HCT116 (cell line): ENCODE measurements at places on chromosomes 3 and 15. TPM values are rescaled to one million over a fixed set of nuclear protein-coding genes. Genes with fewer than 3 reads are reported as not detected.

Gene SPATA12
- 0.22 TPM for total RNA-seq

Gene OR4F15
- not detected for total RNA-seq

Gene SCG5
- total RNA-seq = 1.7 TPM

DNA sequence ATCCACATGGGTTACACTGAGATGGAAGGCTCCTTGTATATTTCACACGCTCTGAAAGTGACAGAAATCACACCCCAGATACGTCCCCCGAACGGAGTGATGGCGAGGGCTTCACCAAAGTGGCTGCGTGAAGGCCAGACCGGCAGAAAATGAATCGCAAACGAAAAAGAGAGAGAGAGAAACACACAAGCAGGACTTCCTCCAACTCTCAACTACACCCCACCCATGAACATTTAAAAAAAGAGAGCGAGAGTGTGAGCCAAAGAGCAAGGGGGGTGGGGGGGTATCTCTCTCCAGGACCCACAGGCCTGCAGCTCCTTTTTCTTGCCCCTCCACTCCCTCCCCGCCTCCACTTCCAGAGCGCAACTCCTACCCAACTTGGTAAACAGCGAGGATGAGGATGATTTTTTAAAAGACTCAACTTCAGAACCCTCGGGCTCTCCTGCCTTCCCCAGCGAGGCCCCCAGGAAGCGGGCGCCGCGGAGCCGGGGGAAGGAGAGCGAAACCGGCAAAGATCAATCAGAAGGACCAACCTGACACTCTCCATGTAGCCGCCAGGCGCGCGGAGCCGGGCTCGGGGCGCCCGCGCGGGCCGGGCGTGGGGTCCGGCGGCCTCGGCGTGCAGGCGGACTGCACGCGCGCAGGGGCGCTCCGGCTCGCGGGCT is 519.1 kb downstream of the FOXP1 start:
- no peak for DNase-seq

GRCh38 chr3:14797731-14798130 is 21.0 kb upstream of the FGD5 start:
- no peak for DNase-seq
